ENCODE measurements at places on chromosomes 7 and 10.
A peak's percentile ranks its signal among the peaks of the same experiment; 100 is the strongest.

- DNase-seq: no peak
Measured at GRCh38 chr7:111529507-111530355, 32.6 kb downstream of the IMMP2L start.

DNA sequence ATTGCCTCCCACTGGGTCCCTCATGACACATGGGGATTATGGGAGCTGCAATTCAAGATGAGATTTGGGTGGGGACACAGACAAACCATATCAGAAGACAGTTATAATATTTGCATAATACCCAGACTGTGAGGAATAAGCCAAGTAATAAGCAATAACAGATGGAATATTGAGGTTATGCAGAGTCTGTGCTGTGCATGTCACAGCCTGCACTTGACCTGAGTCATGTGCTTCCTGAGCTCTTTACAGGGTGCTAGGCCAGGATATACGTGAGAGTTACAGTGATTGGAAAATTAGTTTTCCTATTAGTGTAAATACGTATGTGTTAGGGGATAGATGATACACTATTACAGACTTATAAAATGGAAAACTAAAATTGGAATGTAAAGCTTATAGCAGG lies 288.7 kb downstream of the SDK1 start:
- no peak for DNase-seq

GRCh38 chr7:106618480-106618879 lies 42.5 kb downstream of the CCDC71L start:
- no peak for DNase-seq

GRCh38 chr7:150450491-150451001 lies at the start of gene GIMAP8:
TSS of gene GIMAP8 (plus strand) at chr7:150450630. CDS start at chr7:150466699, 16,069 bp downstream.
- DNase-seq: no peak

- DNase-seq: no peak
Measured at GRCh38 chr10:8437896-8438295, 383.4 kb downstream of the GATA3 start.

- no peak for DNase-seq
Measured at GRCh38 chr7:110766864-110767263, 324.1 kb upstream of the LRRN3 start.

DNA sequence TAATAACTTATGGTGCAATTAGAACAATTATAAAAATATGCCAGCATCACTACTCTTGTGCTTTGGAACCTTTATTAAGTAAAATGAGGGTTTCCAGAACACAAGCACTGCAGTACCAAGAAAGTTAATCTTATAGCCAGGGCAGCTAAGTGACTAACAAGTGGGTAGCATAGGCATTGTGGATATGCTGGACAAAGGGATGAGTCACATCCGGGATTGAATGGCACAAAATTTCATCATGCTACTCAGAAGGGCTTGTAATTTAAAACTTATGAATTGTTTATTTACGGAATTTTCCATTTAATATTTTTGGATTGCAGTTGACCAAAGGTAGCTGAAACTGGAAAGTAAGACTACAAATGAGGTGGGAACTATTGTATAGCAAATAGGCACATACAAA lies 250.6 kb downstream of the C7orf25 start:
- DNase-seq: peak; percentile 85

DNA sequence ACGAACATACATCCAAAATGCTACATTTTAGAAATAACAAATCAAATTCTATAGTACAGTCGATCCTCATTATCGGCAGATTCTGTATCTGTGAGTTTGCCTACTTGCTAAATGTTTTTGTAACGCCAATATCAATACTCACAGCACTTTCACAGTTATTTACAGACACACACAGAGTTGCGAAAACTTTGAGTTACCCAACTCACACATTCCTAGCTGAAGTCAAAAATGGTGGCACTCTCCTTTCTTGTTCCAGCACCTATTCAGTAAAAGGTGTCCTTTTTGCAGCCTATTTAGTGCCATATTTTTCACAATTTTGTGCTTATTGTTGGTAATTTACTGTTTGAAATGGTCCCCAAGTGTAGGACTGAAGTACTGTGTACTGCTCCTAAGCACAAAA lies 161.7 kb downstream of the AKR1D1 start:
- DNase-seq: no peak

DNA sequence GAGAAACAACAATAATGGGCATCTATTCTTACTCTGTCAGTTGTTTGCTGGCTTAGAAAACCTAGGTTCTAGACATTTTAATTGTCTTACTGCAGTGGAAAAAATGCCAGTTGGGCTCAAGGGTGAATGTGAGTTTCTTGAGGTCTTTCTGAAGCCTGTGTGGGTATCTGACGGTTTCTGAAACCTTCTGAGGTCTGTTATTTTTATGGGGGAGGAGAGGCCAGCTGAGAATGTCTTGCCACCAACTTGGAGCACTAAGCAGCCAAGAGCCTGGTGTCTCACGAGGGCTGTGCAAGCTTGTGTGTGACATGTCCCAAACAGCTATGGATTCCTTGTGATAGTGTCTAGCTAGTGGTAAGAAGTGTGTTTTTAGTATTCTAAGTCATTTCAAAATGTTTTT lies 24.2 kb upstream of the DDC start:
- DNase-seq: no peak

- DNase-seq: no peak
Measured at GRCh38 chr10:104069613-104070012, 16.1 kb downstream of the COL17A1 start.

DNA sequence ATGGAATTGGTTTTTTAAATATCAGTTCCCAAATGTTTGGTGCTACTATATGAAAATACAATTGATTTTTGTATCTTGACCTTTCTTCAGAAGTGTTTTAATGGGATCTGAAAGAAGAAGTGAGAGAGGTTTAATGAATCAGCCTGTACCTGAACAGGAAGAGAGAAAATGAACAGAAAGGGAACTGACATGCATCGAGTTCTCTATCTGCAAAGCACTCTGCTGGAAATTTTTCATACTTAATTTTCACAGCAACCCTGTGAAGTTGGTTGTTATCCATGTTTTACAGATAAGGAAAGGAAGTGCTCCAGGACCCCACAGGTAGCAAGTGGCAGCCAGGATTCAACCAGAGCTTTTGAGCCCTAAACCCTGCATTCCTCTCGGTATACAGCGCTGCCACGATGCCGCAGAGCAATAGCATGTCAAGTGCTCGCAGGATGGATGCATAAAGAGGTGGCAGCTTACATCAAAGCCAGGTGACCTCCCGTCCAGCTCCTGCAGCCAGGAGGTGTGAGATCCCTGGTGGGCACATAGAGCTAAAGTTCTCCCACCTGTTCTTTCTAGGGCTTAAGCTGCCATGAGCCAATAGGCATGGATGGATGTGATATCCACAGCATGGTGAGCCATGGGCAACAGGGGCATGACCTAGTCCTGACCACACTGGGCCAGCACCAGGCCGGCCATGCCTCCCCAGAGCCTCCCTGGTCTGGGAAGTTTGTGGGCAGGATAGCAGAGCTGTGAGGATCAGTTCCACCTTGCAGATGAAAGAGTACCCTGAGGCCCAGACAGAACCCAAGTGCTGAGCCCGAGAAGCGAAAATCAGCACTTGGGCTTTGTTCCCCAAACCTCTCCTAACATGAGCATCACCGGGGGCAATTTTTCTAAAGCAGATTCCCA lies 57.2 kb downstream of the CALML3 start:
- DNase-seq: no peak

DNA sequence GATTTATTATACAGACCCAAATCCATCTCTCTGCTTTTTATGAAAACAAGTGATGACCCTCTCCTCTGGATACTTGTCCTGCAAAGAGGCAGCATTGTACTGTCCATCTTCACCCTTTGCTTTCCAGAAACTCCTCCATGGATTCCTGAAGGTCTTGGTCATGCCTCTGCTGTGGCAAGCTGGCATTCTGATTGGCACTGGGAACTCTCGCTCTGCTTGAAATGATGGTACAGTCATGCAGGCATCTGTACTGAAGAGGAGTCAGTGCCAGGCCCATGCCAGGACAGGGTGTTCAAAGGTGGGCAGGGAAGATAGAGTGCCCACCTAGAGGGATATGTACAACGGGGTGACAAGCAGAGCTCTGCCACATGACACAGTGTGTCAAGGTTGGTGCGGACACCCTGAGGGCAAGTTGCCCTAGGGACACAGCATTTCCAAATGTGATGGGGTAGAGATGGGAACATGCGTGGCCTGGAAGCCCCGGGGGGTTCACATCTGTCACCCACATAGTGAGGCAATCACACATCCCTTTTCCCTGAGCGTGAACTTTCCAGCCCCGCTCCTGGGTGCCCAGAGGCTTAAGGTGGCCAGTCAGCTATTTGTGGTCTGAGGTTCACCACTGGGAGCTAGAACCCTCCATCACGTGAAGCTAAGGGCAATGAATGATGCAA lies 235.7 kb upstream of the TCERG1L start:
- no peak for DNase-seq

DNA sequence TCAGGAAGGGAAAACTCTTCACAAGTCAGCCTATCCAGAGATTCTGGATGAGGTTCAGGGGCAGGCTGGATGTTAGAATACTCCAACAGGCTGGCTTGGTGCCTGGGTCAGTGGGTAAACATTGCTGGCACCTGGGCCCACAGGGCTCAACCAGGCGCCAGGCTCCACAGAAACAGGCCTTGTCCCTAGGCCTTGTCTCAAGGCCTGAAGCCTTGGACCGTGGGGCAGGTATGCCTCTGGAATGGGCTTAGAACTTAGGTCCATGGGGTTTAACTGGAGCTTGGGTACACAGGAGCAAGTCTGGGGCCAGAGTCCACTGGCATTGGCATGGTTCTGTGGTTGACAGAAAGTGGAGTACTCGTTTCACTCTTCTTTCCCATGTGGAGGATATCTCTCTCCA lies 263.0 kb upstream of the ETV1 start:
- no peak for DNase-seq

DNA sequence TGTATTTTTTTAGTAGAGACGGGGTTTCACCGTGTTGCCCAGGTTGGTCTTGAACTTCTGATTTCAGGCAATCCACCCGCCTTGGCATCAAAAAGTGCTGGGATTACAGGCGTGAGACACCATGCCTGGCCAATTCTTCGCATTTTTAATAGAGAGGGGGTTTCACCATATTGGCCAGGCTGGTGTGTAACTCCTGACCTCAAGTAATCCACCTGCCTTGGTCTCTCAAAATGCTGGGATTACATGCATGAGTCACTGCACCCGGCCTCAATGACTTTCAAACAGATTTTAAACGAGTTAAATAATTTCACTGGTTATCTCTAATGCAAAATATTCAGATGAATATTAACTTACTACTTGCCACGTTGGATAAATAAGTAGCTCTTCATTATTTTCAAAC lies 37.6 kb upstream of the STEAP4 start:
- DNase-seq: no peak

GRCh38 chr10:33612551-33612950 lies 278.1 kb upstream of the NRP1 start:
- DNase-seq: no peak

DNA sequence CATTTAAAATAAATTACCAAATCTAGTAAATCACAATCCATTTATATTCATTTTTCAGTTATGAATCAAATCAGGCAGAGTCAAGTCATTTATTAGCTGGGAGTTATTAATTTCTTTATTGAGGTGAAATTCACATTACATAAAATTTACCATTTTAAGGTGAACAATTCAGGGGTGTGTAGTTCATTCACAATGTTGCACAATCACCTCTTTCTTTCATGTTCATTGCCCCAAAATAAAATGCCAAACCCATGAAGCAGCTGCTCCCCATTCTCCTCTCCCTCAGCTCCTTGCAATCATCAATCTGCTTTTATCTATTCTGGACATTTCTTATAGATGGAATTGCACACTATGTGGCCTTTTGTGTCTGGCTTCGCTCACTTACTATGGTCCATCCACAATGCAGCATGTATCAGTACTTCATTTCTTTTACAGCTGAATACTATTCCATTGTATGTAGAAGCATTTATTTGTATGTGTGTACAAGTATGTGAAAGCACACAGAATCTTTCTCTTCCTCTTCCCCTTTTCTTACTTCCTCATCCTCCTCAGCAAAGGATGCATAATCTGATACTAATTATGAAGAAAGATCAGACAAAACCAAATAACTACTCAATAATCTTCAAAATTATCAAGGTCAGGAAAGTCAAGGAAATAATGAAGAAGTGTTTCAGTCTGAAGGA lies 60.6 kb downstream of the LMBR1 start:
- no peak for DNase-seq

DNA sequence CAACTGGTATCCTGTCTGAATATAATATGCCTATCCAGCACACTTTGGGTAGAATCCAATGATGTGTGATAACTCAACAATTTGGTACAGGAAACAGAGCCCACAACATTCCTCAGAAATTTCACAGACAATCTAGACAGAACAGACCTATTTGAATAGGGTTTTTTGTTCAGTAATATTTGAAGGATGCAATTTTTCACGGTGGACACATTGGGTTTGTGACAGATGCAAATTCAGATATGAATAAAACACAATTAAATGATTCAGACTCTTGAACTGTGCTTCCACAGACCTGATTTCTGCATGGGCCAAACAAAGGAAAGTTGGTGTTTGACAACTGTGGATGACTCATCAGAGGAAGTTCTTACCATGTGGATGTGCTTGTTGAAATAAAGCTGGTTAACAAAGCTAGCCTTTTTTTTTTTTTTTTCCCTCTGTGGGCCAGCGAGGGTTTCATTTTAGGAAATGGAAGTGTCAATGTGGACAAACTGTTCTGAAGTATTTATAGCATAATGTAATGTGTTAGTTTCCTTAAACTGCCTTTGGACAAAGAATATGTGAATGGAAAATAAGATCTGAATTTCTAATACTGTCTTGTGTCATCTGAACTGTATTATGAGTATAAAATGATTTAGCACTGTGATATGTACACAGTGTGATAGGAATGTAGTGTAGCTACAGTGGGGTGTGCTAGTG lies 43.2 kb upstream of the FAM133B start:
- DNase-seq: peak; percentile 97

GRCh38 chr10:101224060-101224909 lies 5.0 kb downstream of the LBX1 start:
- DNase-seq: no peak

DNA sequence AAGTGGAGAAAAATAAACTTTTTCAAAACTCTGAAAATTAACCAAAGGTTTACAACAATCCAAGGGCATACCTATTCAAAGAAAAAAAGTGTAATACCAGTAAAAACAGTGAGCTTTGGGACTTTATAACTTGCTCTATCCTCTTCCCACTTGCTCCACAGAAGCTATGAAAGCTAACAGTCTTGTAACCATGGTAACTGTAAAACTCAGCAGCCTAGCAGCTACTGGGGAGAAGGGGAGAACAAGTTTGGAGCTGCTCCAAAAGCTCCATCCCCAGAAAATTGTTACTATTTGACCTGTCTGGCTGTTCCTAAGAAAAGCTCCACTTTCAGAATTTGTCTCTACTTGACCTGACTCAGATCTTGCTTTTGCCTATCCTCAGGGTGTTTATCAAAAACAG lies 191.5 kb downstream of the OTUD1 start:
- no peak for DNase-seq

Data from RKO (cell line).